ENCODE measurements at places on chromosomes 4 and X.

GRCh38 chr4:88592600-88593448 is 544 bp downstream of the HERC3 start:
- peak; percentile 80 for DNase-seq

DNA sequence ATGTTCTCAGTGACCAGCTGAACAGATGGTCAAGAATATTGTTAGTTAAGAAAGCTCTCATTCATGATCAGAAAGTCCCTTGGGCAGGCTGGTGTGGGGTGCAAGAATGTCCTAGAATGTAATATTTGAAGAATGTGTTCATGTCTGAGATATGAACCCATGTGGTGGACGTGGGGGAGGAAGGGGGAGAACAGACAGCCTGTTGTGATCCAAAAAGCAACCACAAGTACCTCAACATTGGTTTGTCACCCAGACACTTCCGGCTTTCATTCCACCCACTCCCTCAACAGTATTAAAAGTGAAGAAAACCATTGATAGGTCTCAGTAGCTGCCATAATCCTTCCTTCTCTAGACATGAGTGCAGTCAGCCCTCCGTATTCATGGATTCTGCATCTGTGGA is 82.2 kb downstream of the MAML3 start:
- DNase-seq, result no peak

- DNase-seq, result no peak
Measured at GRCh38 chr4:111984169-111984819, 161.0 kb upstream of the FAM241A start.

- DNase-seq, result no peak
Measured at GRCh38 chr4:25981749-25982148, 67.7 kb downstream of the SMIM20 start.

DNA sequence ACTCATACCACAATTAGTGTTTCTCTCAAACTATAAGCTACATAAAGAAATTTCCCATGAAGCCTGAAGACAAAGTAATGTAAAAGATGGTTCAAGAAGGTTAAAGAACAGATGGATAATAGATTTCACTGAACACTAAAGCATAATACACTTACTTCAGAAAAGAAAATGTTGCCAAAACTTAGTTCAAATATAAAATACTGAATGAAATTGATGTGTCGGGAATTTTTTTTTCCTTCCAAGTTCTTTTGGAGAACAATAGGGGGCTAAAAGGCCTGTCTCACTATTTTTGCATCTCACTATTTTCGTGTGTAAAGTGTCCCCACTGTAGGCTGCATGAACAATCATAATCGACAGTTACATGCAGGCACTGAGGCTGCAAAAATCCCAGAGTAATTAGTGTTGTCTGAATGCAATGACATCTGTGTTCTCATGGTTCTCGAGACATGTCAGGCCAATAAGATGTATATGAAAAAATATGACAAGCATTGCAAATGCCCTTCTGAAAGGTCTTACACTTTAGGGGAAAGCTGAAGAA is 11.9 kb upstream of the MAB21L2 start:
- DNase-seq, result no peak

GRCh38 chr4:147173322-147173721 is 227.7 kb upstream of the TTC29 start:
- no peak for DNase-seq

GRCh38 chr4:155526452-155527169 is 140.0 kb upstream of the GUCY1A1 start:
- DNase-seq, result no peak
